Left lobe of liver (tissue), 2 donors: ENCODE measurements at places on chromosomes 16 and 17. TPM values are rescaled to one million over a fixed set of nuclear protein-coding genes. Genes with fewer than 3 reads are reported as not detected.
A peak's percentile ranks its signal among the peaks of the same experiment; 100 is the strongest.

Gene CMTM2
- not detected for total RNA-seq

Gene TERF2IP
- 18.5 TPM for total RNA-seq

Gene ABCC12
- total RNA-seq: 0.08 TPM

Gene DCTN5
- total RNA-seq: 17.2 TPM

Gene TPSD1
- total RNA-seq: not detected

Gene TBX4
- total RNA-seq: not detected

DNA sequence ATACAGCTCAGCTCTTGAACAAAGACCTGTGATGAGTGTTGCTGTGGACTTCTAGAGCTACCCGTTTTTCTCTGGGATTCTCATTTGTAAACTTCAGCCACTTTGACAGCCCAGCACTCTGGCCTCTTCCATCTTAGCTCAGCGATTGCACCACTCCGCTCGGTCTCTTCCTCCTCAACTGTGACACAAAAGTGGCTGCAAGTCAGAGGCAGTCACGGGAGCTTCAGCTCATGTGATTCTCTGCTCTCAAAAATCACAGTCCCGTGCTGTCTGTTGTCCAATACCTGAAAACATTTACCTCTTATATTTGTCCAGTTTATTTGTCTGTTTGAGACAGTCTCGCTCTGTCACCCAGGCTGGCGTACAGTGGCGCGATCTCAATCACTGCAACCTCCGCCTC is 75.7 kb upstream of the DNAH17 start:
- DNase-seq: no peak

- no peak for DNase-seq
Measured at GRCh38 chr17:44053125-44053872, 13.2 kb downstream of the LSM12 start.

- no peak for DNase-seq
Measured at GRCh38 chr16:48082516-48082915, 73.3 kb downstream of the ABCC12 start.

DNA sequence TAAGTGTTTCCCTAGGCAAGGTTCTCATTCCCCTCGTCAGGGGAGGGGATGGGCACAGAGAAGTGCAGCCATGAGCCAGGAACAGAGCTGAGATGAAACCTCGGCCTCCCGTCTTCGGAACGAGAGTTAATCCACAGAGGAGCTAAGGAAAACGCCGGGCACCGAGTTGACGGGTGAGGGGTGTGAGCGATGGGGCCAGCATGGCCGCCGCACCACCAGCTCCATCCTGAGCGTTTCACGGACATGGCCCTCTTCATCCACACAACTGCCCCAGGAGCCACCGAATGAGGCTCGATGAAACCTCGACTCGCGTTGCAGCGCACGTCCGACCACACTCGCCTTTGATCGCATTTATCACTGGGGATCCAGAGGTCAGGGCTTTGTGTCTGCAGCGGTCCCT is 21.5 kb downstream of the CA5A start:
- no peak for DNase-seq

DNA sequence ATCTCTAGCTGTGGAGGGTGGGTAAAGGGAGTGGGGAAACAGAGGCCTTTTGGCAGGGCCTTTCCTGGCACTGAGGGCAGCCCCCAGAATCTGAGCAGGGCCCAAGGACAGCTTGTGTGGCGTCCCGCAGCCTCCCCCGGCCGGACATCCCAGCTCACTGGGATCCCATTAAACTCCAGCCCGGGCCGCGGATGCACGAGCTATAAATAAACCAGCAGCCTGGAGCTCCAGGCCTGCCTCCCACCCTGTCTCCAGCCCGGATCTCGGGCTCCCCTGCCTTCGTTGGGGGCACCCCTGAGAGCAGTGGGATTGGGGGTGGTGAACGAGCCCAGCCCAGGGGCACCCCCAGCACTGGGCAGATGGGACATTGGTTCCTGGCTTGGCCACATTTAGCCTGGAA is 13.8 kb upstream of the AATK start:
- no peak for DNase-seq

- peak; percentile 72 for DNase-seq
Measured at GRCh38 chr16:14420721-14421488, 209.2 kb downstream of the PARN start.

DNA sequence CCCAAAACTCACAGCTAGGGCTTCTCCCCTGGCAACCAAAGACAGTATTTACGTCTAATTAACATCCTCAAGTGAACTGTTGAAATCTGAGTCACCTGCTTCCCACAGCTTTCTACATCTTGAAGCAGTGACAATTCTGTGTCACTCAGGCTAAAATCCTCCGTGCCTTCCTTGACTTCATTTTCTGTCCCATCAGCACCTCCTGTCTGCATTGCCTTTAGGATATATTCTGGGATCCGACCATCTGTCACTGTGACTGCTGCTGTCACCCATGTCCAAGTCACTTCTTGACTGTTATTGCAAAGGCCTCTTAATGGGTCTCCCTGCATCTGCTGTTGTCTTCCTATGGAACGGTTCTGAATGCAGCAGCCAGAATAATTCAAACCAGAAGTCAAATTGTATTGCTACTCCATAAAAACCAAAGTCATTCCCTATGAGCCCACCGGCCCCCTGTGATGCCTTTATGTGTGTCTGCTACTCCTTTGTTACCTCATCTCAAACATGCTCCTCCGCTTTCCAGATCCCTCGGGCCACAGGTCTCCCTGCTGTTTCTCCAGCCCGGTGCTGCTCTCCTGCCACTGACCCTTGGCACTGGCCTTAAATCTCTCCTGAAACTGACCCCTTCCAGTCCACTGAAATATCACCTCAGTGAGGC is 56.9 kb downstream of the WWP2 start:
- DNase-seq: no peak

GRCh38 chr17:46783031-46783593 is 35.4 kb downstream of the WNT3 start:
- no peak for DNase-seq
